GM12864 (cell line): ENCODE measurements at places on chromosomes 2 and 18.

DNA sequence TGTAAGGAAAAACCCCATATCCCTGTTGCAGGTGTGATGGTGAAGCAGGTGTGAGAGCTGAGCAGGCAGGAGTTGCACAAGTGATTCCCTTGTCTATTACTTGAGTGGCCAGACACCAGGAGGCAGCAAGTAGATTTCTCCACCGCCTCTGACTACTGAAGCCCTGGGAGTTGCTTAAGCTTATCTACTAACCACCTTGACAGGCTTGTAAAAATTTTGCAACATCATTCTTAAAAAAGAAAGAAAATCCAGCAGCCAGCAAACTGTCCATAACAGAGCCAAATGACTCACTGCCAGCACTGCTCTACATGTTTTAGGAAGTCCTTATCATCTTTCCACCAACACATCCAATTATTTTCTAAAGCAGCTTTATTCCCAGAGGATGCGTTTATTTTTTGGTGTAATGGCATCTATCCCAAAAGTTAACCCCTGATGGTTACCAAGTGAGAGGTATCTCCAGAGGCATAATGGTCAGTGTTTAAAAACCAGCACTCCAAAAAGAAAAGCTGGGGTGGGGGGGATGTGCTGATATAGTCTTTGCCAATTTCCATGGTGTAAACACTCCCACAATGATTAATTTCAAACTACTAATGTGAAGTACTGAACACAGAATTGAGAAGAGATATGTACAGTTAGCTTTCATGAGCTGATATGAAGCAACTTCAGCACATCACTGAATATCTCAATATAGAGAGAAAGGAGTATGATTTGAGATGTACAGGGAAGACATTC lies 16.3 kb upstream of the GPR39 start:
- DNase-seq: no peak

GRCh38 chr2:159900343-159900742 lies 102.3 kb upstream of the CD302 start:
- no peak for DNase-seq

GRCh38 chr2:96153291-96153713 lies 8.1 kb upstream of the DUSP2 start:
- no peak for DNase-seq

- no peak for DNase-seq
These were observed 34.2 kb downstream of the PMS1 start for GRCh38 chr2:189818249-189819038.

GRCh38 chr2:20676353-20677215 lies 9.6 kb downstream of the GDF7 start:
- peak; percentile 92 for DNase-seq

- no peak for DNase-seq
These were observed 34.4 kb upstream of the RAPGEF4 start for GRCh38 chr2:172701250-172701649.

- DNase-seq: no peak
These were observed 76.9 kb upstream of the GCFC2 start for GRCh38 chr2:75787532-75788132.

DNA sequence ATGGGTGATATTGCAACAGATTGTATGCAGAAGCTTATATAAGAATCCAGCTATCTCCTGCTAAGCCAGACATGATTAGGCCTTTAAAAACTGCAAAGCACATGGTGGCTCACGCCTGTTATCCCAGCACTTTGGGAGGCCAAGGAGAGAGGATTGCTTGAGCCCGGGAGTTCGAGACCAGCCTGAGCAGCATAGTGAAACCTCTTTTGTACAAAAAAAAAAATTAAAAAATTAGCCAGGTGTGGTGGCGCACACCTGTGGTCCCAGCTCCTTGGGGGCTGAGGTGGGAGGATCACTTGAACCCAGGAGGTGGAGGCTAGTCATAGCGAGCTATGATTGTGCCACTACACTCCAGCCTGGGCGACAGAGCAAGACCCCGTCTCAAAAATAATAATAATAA lies 204.6 kb downstream of the TNS1 start:
- DNase-seq: no peak

DNA sequence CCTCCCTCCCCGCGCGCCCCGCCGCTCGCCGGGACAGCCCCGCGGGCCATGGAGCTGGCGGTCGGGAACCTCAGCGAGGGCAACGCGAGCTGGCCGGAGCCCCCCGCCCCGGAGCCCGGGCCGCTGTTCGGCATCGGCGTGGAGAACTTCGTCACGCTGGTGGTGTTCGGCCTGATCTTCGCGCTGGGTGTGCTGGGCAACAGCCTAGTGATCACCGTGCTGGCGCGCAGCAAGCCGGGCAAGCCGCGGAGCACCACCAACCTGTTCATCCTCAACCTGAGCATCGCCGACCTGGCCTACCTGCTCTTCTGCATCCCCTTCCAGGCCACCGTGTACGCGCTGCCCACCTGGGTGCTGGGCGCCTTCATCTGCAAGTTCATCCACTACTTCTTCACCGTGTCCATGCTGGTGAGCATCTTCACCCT lies 865 bp downstream of the GALR1 start:
- DNase-seq: no peak

DNA sequence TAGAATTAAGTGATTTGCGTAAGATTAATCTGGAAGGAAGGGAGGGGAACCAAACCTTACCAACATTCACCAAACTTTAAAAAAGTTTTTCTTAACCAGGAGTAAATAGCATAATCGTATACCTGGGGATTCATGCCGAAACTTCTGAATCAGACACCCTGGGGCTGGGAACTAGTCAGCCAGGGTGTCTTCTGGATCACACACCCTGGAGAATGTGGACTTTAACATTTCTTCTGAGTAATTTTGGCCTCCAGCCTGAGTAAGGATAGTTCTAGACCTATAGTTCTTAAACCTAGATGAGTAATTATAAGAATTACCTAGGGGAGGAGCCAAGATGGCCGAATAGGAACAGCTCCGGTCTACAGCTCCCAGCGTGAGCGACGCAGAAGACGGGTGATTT lies 44.1 kb upstream of the MEIS1 start:
- DNase-seq: no peak
